ENCODE measurements at places on chromosomes 1 and 21.

- no peak for DNase-seq
Measured at GRCh38 chr1:10050611-10051010, 17.9 kb downstream of the UBE4B start.

DNA sequence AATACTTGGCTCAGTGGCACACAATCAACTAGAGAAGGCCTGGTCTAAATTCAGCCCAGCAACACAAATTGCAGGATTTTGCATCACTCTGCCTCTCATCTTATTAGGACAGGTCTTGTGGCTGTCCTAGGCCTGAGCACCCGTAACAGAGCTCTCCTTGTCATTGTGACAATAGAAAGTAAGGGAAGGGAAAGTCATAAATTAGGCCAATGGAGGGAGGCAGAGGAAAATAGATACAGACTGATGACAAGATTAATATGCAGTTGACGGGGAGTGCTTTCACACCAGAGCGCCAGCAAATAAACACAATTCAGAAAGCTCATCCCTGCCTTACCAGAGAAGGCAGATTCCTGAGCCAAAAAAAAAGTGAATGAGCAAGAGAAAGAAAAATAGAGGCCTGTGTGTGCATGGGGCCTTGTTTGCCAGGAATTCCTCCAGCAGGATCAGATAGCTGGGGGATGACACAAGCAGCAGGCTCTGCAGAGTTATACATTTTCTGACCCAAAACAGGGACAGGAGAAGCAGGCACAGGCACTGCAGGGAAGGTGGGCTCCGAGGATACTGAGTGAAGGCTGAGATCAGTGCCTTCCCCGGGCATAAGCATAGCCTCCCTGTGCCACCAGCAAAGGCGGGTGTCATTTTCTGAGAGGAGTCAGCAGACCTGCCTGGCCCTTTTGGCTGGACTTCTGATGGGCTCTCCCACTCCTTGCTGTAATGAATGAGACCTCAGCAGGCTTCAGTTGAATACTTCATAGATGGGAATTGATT is 110.0 kb upstream of the SPAG17 start:
- DNase-seq = no peak

- peak; percentile 37 for DNase-seq
Measured at GRCh38 chr1:44237721-44238457, 24.6 kb downstream of the DMAP1 start.

GRCh38 chr1:117613249-117613968 is 7.6 kb downstream of the TENT5C start:
- no peak for DNase-seq

GRCh38 chr1:202135221-202135721 is 9.3 kb downstream of the ARL8A start:
- no peak for DNase-seq

DNA sequence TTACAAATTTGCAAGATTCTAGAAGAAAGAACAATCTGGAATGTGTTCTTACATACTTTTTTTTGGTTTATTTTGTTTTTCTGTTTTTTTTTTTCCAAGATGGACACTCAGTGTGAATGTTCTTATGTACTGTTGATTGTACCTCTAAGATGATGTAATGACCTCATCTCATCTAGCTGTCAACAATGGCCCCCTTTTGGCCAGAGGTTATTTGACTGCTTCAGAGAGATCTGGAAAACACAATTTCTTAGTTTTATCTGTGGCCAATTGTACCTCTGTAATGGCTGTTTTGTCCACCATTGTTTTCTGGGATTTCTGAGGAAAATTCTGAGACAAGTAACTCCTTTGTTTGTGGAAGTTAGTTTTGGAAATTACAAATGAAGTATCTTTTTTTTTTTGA is 38.9 kb downstream of the ST6GALNAC3 start:
- DNase-seq = no peak

- no peak for DNase-seq
Measured at GRCh38 chr1:60942291-60942690, 140.1 kb upstream of the NFIA start.

DNA sequence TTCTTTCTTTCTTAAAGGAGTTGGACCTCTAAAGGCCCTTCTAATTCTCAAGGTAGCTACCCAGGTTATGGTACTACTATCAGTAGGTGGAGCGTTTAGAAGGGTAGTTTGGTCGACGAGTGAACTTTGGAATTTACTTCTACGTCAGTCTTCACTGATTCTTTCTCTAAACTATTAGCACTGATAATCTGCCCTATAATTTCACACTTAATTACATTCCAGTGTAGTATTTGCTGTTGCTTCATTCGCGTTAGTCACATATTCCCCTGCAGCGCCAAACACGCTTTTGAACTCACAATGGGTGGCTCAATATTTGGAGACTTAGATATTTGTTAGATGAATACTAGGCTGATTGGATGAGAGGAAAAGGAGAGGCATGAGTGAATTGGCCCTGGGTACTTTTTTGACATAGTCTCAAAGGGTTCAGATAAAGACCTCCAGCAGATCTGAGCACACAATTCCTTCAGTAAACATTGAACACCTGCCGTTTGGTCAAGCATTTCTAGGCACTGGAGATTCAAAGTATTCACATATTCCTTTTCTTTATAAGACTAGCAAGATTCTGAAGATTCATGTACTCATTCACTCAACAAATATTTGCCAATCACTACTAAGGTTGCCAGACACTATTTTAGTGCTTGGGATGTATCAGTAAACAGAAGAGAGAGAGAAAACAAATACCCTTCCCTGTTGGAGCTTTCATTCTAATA is 929 bp upstream of the FOXJ3 start:
- no peak for DNase-seq

- DNase-seq = no peak
Measured at GRCh38 chr1:38083541-38083940, 36.9 kb upstream of the POU3F1 start.

DNA sequence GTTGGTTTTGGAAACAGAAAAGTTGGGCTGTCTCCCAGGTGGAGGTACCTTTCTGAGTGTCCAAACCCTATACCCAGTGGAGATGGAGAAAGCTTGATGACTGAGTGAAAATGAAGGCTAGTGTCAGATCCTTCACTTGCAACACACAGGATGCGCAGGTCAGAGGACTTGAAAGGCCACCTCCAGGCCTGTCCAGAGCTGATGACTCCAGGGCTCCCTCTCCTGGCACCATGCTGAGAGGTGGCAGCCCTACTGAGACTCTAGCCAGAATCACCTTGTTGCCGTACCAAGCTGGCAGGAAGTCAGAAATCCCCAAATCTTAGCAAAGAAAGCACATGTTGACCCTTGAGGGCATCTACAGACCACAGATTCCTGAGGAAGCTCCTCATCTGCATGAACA is 16.4 kb downstream of the KNCN start:
- no peak for DNase-seq

- no peak for DNase-seq
Measured at GRCh38 chr1:220566869-220567268, 38.9 kb downstream of the MARK1 start.

- no peak for DNase-seq
Measured at GRCh38 chr1:15385420-15385819, 24.3 kb upstream of the EFHD2 start.

- no peak for DNase-seq
Measured at GRCh38 chr21:31218830-31219608, 125.0 kb downstream of the TIAM1 start.

DNA sequence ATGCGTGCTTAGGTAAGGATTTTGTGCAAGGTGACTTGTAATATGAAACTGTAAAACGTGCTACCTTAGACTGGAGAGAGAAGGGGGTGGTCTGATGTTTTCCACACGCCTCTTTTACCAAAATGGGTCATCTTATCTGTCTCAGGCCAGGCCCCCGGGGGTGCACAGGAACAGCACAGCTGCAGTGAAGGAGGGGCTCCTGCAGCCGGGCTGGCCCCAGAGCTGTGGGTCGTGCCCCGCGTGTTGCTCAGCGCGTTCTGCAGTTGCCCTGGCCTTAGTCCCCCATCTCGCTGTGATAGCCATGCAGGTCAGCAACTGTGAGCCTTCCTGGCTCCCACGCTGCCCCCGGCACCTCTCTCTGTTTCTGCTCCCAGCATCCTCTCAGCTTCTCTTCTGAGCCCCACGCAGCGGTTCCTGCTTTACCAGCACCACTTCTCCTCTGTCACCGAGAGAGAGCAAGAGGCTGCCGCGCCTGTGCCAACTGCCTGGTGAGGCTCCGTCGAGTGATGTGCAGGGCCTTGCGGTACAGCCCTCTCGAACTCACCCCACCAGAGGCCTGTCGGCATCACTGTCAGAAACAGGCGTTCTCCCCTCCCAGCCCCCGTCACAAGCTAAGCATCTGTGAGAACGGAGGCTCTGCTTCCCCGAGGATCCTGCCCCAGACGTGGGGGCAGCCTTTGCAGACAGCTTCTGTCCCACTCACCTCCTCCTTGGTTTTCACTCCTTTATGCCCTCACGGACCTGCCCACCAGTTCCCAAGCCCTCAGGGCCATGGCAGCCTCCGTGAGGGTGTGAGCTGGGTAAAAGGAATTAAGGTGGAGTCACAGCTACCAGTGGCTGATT is 73.3 kb downstream of the ADARB1 start:
- no peak for DNase-seq

DNA sequence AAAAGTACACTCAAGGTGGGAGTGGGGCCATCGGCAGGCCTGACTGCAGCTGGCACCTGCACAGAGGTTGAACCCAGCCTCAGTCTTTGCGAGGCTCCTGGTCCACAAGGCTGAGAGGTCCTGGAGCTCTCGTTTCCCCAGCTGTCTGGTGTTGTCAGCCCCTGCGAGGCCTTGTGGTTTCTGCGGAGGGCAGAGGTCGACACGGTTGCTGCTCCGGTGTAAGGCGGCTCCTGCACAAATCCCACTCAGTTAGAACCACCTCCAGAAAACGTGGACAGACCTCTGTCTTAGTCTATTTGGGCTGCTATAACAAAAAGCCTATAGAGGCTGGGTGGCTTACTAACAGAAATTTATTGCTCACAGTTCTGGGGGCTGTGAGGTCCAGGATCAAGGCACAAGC is 5.8 kb downstream of the KIAA1614 start:
- DNase-seq = no peak
